ENCODE measurements at places on chromosomes 12 and 14.

DNA sequence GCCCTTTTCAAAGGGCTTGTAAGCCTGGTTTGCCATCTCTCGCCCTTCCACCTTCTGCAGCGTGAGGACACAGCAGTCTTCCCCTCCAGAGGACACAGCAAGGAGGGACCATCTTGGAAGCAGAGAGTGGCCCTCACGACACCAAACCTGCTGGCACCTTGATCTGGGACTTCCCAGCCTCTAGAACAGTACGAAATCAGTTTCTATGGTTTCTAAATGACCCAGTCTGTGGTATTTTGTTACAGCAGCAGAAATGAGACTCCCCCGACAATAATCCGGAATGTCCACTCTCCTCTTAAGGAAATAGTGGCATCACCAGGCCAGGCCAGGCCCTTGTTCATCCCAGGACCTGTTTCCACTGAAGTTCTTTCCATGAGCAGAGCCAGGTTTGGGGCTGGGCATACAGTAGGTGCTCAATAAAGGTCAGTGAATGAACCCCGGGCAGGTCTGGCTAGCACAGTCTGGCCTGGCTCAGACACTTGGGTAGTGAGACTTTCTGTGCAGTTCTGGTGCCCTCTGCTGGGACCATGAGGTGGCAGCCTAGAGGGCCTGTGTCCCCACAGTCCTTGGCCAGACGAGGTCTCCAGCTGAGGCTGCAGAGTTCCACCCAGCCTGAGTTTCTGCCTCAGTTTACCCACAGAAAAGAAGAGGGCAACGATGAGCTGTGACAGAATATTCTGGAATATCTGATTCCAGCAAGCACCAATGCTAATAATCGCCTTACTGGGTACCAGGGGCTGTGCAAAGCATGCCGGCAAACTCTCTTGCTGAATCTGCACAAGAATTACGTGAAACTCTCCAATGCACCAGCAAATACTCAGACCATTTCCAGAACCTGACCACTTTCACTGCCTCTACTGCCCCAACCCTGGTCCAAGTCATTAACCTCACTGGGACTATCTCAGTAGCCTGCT, 14.0 kb downstream of the ABCB9 start:
- no peaks in the 10 kb centered on the region for H3K27me3 ChIP-seq
- H3K4me1 ChIP-seq = no peaks in the 10 kb centered on the region
- no peak overlapping the region for H3K27ac ChIP-seq
- DNase-seq = peak; percentile 52
- H3K36me3 ChIP-seq = no peaks in the 10 kb centered on the region
- H3K4me3 ChIP-seq = no peak overlapping the region

DNA sequence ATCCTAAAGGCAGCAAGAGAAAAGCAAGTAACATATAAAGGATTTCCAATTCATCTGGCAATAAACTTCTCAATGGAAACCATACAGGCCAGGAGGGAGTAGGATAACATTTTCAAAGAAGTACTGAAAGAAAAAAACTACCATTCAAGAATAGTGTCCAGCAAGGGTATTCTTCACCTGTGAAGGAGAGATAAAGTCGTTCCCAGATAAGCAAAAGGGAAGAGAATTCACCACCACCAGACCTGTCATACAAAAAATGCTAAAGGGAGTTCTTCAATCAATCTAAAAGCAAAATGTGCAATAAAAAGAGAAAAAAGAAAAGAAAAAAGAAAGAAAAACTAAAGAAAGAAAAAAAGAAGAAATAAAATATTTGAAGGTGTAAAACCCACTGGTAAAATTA, 228.9 kb upstream of the AMIGO2 start:
- peaks cover 13% of the 10 kb centered on the region for H3K4me1 ChIP-seq
- no peak overlapping the region for H3K4me3 ChIP-seq
- H3K27ac ChIP-seq = no peak overlapping the region
- no peaks in the 10 kb centered on the region for H3K36me3 ChIP-seq
- DNase-seq = no peak

GRCh38 chr12:131047789-131048610, 94.3 kb downstream of the ADGRD1 start:
- H3K36me3 ChIP-seq = no peaks in the 10 kb centered on the region
- no peak overlapping the region for H3K4me3 ChIP-seq
- peaks cover 2% of the 10 kb centered on the region for H3K4me1 ChIP-seq
- no peak overlapping the region for H3K27ac ChIP-seq
- DNase-seq = no peak
- peaks cover 10% of the 10 kb centered on the region for H3K27me3 ChIP-seq

- H3K27me3 ChIP-seq = no peaks in the 10 kb centered on the region
- H3K27ac ChIP-seq = no peak overlapping the region
- peaks cover 26% of the 10 kb centered on the region for H3K36me3 ChIP-seq
- H3K4me3 ChIP-seq = no peak overlapping the region
- H3K4me1 ChIP-seq = no peaks in the 10 kb centered on the region
These were observed 13.8 kb downstream of the KCNMB4 start for GRCh38 chr12:70379846-70380245.

DNA sequence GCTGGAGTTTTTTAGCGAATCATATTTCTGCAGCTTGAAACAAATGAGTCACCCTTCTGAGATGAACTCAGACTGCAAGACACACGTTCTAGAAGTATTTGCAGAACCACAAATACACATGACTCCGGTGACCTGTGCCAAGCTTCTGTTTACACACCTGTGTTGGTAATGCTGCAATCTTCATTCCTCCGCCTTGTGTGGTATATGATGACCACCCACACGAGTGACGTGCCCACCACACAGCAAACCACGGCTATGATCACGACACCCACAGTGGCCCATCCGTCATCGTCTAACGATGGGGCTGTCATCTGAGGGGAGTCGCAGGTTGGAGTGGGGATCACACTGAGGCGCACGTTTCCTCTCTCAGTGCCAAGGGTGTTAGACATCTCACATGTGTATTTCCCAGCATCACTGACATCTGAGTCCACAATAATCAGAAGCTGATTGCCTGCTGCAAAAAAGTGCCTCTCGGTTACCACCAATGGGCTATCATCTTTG, 43.0 kb downstream of the LRIG3 start:
- no peak overlapping the region for H3K4me3 ChIP-seq
- no peak for DNase-seq
- H3K27me3 ChIP-seq = no peaks in the 10 kb centered on the region
- peaks cover 8% of the 10 kb centered on the region for H3K4me1 ChIP-seq
- H3K27ac ChIP-seq = peak overlapping the region; percentile 91
